ENCODE measurements at places on chromosomes 7 and 10. TPM values are rescaled to one million over a fixed set of nuclear protein-coding genes. Genes with fewer than 3 reads are reported as not detected.

H2BK1 gene
- total RNA-seq = not detected

MYL10 gene
- not detected for total RNA-seq

SPDYE5 gene
- not detected for total RNA-seq

MAT1A gene
- not detected for total RNA-seq

SHTN1 gene
- total RNA-seq = 3.2 TPM

CPN1 gene
- total RNA-seq = not detected

ACBD7 gene
- 3.1 TPM for total RNA-seq

SYT15B gene
- not detected for total RNA-seq

UCN3 gene
- not detected for total RNA-seq

CALHM3 gene
- total RNA-seq = not detected

GCK gene
- total RNA-seq = 0.39 TPM

ITGA8 gene
- not detected for total RNA-seq

MUC12 gene
- not detected for total RNA-seq

C10orf105 gene
- total RNA-seq = not detected

CTAGE6 gene
- total RNA-seq = 0.39 TPM

GPR37 gene
- total RNA-seq = 8.1 TPM

MBLAC1 gene
- 3.0 TPM for total RNA-seq

KEL gene
- not detected for total RNA-seq

PRLHR gene
- not detected for total RNA-seq

SKIDA1 gene
- 0.46 TPM for total RNA-seq

HOXA4 gene
- total RNA-seq = 0.74 TPM

ADK gene
- 63.2 TPM for total RNA-seq

EBF3 gene
- 0.14 TPM for total RNA-seq

NXPH1 gene
- not detected for total RNA-seq

TNS3 gene
- total RNA-seq = 15.8 TPM

POLR2J3 gene
- 21.8 TPM for total RNA-seq

C1QL3 gene
- total RNA-seq = 0.11 TPM

SNCG gene
- 43.1 TPM for total RNA-seq

CREM gene
- 43.8 TPM for total RNA-seq

NUTM2E gene
- total RNA-seq = 0.07 TPM

Data from pulmonary artery endothelial cell (primary cell).